ENCODE measurements at places on chromosomes 12 and 14. TPM values are rescaled to one million over a fixed set of nuclear protein-coding genes. Genes with fewer than 3 reads are reported as not detected.

- no peaks in the 10 kb centered on the region for H3K27me3 ChIP-seq
- no peak overlapping the region for H3K4me3 ChIP-seq
- H3K36me3 ChIP-seq: peaks cover 28% of the 10 kb centered on the region
- peak overlapping the region; percentile 66 for H3K27ac ChIP-seq
- H3K4me1 ChIP-seq: peaks cover 51% of the 10 kb centered on the region
Measured at GRCh38 chr14:71247106-71247505, 339.8 kb downstream of the PCNX1 start.

DNA sequence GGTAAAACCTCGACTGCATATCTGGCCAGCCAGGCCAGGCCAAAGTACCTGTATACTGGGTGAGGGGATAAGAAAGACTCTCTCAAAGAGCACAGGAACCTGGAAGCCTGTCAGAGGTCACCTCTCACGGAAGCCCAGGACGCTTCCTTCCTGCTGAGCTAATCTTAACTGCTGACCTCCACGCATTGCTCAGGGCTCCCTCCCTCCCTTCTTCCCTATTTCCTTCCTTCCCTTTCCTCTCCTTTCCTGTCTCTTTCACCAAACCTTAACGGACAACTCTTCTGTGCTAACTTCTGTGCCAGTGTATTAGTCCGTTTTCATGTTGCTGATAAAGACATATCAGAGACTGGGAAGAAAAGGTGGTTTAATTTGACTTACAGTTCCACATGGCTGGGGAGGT, 14.8 kb upstream of the RNASE10 start:
- peaks cover 64% of the 10 kb centered on the region for H3K4me1 ChIP-seq
- H3K36me3 ChIP-seq: no peaks in the 10 kb centered on the region
- DNase-seq: no peak
- H3K27ac ChIP-seq: peak overlapping the region; percentile 60
- no peak overlapping the region for H3K4me3 ChIP-seq
- H3K27me3 ChIP-seq: no peaks in the 10 kb centered on the region

DNA sequence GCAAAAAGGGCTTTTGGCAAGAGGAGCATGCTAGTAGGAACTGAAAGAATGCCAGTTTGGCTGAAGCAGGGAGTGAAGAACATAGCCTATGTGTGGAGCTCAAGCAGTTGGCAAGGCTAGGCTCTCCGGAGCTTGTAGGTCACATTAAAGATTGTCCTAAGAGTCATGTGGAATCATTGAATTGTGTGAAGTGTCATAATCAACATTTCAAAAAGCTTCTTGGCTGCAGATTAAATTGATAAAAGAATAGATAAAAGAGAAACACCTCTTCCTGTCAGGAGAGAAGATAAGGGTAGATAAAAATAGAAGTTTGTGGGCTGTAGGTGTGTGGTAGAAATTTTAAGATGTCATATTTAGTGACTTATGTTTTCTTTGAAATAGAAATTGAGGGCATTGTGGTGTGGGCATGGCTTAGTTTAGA, 36.1 kb downstream of the CPSF6 start:
- DNase-seq: no peak
- H3K36me3 ChIP-seq: peaks cover 15% of the 10 kb centered on the region
- H3K4me3 ChIP-seq: no peak overlapping the region
- H3K4me1 ChIP-seq: peaks cover 31% of the 10 kb centered on the region

GRCh38 chr14:57089901-57090300, 178.8 kb downstream of the EXOC5 start:
- no peak overlapping the region for H3K4me3 ChIP-seq
- no peak for DNase-seq
- H3K27me3 ChIP-seq: no peaks in the 10 kb centered on the region

- H3K27me3 ChIP-seq: no peaks in the 10 kb centered on the region
- no peak overlapping the region for H3K4me3 ChIP-seq
- H3K36me3 ChIP-seq: peaks cover 61% of the 10 kb centered on the region
Measured at GRCh38 chr12:10701131-10701681, 21.9 kb downstream of the YBX3 start.

GRCh38 chr12:74415633-74416032, 122.0 kb upstream of the ATXN7L3B start:
- H3K27ac ChIP-seq: no peak overlapping the region
- H3K4me1 ChIP-seq: no peaks in the 10 kb centered on the region
- H3K27me3 ChIP-seq: peaks cover 1% of the 10 kb centered on the region
- no peak for DNase-seq
- no peak overlapping the region for H3K4me3 ChIP-seq

GRCh38 chr12:43132291-43132690, 419.7 kb downstream of the ADAMTS20 start:
- no peaks in the 10 kb centered on the region for H3K36me3 ChIP-seq
- H3K4me1 ChIP-seq: no peaks in the 10 kb centered on the region
- H3K4me3 ChIP-seq: no peak overlapping the region
- DNase-seq: no peak

DNA sequence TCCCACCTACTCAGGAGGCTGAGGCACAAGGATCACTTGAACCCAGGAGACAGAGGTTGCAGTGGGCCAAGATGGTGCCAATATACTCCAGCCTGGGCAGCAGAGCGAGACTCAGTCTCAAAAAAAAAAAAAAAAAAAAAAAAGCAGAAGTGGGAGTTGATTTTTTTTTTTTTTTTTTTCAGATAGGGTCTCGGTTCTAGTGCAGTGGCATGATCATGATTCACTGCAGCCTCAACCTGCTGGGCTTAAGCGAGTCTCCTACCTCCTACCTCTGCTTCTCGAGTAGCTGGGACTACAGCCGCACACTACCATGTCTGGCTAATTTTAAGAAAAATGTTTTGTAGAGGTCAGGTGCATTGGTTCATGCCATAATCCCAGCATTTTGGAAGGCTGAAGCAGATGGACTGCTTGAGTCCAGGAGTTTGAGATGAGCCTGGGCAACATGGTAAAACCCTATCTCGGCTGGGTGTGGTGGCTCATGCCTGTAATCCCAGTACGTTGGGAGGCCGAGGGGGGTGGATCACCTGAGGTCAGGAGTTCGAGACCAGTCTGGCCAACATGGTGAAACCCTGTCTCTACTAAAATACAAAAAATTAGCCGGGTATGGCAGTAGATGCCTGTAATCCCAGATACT, 16.3 kb upstream of the HSP90AA1 start:
- no peaks in the 10 kb centered on the region for H3K4me1 ChIP-seq
- H3K27ac ChIP-seq: no peak overlapping the region
- DNase-seq: no peak
- H3K4me3 ChIP-seq: no peak overlapping the region

GRCh38 chr14:49193332-49194065, 392.7 kb downstream of the RPS29 start:
- no peaks in the 10 kb centered on the region for H3K36me3 ChIP-seq
- DNase-seq: no peak
- no peaks in the 10 kb centered on the region for H3K27me3 ChIP-seq
- no peak overlapping the region for H3K4me3 ChIP-seq
- no peak overlapping the region for H3K27ac ChIP-seq
- no peaks in the 10 kb centered on the region for H3K4me1 ChIP-seq

Gene ABCD2
- total RNA-seq: 5.8 TPM

Gene PLEK2
- not detected for total RNA-seq

Gene DTX1
- total RNA-seq: 0.16 TPM
